ENCODE measurements at places on chromosomes 2 and 18. TPM values are rescaled to one million over a fixed set of nuclear protein-coding genes. Genes with fewer than 3 reads are reported as not detected.

DNA sequence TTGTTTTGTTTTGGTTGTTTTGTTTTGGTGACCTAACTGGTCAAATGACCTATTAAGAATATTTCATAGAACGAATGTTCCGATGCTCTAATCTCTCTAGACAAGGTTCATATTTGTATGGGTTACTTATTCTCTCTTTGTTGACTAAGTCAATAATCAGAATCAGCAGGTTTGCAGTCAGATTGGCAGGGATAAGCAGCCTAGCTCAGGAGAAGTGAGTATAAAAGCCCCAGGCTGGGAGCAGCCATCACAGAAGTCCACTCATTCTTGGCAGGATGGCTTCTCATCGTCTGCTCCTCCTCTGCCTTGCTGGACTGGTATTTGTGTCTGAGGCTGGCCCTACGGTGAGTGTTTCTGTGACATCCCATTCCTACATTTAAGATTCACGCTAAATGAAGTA, at the start of gene TTR:
TTR (plus strand) TSS at position 250 of the 400 bp plus-strand sequence; CDS start at position 276, 26 bp downstream.
- DNase-seq, result no peak

Gene EMILIN1
- 0.11 TPM for total RNA-seq

Gene MSTN
- total RNA-seq, result not detected

Gene METTL21A
- 12.4 TPM for total RNA-seq

- DNase-seq, result no peak
Observed at GRCh38 chr18:24462838-24463775, 2.7 kb downstream of the HRH4 start.

Gene PRKD3
- total RNA-seq, result 43.8 TPM

DNA sequence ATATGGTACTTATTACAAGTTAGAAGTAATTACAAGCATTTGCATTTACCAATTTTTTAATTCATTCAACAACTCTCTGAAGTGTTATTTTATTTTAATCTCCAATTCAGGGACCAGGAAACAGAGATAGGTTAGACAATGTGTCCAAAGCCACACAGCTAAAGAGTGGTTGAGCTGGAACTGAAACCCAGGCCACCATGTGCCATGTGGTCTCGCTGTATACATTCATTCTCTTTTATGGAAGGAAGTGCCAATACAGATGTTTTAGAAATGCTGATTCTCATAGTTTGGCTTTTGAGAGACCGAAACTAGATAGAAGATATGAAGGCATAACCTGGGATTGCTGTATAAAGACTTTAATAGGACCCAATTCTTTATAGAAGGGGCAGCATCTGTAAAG, 684.6 kb upstream of the ID2 start:
- no peak for DNase-seq

All from CD8-positive, alpha-beta T cell (primary cell).